ENCODE measurements at places on chromosomes 11 and 22.

DNA sequence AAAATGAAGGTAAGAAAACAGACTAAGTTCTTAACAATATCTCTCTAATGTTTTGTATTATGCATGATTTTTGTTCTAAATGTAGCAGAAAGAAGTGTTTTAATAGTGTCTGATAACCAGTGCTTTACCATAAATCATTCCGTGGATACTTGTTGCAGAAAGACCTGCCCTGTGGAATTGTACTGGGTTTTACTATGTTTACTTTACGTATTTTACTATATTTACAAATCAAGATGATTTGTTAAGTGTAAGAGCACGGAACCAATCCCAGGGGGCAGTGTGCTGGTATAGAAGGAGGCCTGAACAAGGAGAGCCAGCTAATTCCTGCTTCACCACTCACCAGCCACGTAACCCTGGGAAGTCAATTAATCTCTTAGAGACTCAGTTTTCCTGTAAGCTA, 1.4 kb downstream of the HTR3B start:
- no peak for DNase-seq

DNA sequence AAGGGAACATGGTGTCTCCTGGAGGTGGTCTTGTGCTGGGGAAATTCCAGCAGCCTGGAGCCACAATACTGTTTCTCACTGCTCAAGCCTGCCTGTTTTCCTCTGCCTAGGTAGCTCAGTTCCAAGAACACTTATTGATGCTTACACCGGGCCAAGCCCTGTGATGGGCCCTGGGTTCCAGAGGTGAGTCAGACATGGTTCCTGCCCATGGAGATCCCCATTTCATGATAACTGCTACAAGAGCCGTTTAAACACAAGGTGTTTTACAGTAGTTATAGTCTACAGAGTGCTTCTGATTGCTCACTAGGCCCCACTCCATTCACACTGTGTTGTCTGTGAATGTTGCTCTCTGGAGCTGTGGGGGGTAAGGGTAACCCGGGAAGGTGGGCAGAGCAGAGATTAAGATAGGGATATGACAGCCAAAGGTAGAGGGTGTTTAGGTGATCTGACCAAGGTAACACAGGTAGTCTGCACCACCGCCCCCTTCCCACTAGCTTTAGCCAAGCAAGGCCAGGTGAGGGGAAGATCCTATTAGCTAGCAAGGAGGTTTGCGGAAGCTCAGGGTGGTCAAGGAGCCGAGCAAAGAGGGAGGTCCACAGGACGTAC, 696 bp upstream of the MICAL2 start:
- no peak for DNase-seq

GRCh38 chr11:63761188-63761587, 7.4 kb downstream of the ZFTA start:
- DNase-seq, result no peak

- DNase-seq, result no peak
Measured at GRCh38 chr11:95711162-95711944, 78.2 kb downstream of the FAM76B start.

- no peak for DNase-seq
Measured at GRCh38 chr11:111663820-111664219, 61.6 kb downstream of the SIK2 start.

- no peak for DNase-seq
Measured at GRCh38 chr11:69652999-69653398, 12.0 kb downstream of the CCND1 start.

- DNase-seq, result no peak
Measured at GRCh38 chr11:10485646-10486045, 30.6 kb downstream of the AMPD3 start.

GRCh38 chr11:120316880-120317688, 8.0 kb upstream of the TLCD5 start:
- DNase-seq, result no peak

GRCh38 chr22:19524170-19525115, at the start of gene CLDN5:
TSS of gene CLDN5 (minus strand) at chr22:19524410. CDS start at chr22:19524255, 155 bp downstream.
- no peak for DNase-seq

DNA sequence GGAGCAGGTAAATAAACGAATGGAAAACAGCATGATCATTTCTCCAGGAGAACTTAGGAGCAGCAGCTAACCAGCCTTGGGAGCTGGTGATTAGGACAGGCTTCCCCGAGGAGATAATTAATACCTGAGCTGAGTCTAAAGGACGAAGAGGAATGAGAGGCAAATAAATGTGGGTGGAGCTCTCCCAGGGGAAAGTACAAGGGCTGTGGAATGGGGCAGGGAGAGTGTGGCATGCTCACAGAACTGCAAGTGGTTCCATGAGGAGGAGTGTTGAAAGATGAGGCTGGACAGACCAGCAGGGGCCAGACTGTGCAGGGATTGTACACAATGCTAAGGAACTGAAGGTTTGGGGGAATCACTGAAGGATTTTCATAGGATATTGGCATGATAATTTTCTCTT, 14.2 kb upstream of the TLCD5 start:
- no peak for DNase-seq

All from AG09319 (cell line).